ENCODE measurements at places on chromosomes 16 and 17. TPM values are rescaled to one million over a fixed set of nuclear protein-coding genes. Genes with fewer than 3 reads are reported as not detected.

Gene CAPNS2
- 0.60 TPM for total RNA-seq

Gene PARD6A
- 3.7 TPM for total RNA-seq

Gene BCL6B
- total RNA-seq = 2.8 TPM

Gene HBZ
- 0.41 TPM for total RNA-seq

Gene KRTAP2-1
- not detected for total RNA-seq

Gene CHST5
- total RNA-seq = 27.4 TPM

Gene CDRT4
- 4.8 TPM for total RNA-seq

Gene RAC3
- 3.4 TPM for total RNA-seq

Gene C17orf50
- total RNA-seq = not detected

Gene C17orf107
- total RNA-seq = 0.52 TPM

Gene NT5M
- 1.7 TPM for total RNA-seq

GRCh38 chr16:49486400-49486799 is 112.8 kb downstream of the C16orf78 start:
- DNase-seq = no peak

GRCh38 chr16:46857368-46857945 is 26.5 kb upstream of the C16orf87 start:
- peak; percentile 49 for DNase-seq

- DNase-seq = no peak
Measured at GRCh38 chr16:10076037-10076436, 106.2 kb downstream of the GRIN2A start.

DNA sequence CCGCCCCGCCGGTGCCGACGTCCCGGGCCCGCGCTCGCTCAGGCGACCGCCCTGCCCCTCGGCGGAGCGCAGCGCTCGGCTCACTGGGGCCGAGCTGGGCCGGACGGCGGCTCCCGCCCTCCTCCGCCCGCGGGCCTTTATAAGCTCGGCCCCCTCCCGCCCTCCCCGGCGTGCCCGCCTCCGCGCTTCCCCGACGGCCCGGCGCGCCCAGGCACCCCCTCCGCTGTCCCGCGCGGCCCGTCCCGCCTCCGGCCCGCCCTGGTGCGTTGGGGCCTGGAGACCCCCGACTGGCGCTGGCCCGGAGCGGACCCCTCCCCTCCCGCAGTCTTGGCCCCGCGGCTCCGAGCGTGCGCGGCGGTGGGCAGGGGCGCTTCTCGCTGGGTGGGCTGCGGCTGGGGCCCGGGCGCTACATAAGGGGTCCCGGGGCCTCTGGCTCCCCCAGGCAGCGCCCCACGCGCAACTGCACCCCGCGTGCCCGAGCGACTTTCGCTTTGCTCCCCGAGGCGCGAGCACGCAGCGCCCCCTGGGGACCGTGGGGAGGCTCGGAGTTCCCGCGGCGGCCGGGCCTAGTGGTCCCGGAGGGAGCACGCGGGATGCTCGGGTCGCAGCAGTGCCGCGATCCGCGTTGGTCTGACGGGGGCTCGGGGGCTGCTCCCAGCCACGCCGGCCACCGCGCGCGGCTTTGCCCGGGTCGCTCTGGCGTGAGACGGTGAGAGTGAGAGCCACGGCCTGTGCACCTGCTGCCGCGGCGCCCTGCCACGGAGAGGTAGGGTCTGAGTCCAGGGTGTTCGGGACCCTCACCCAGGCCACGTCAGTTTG is at the start of gene PIEZO1:
TSS of gene PIEZO1 (minus strand) at position 115 of the 819 bp plus-strand sequence. CDS start 256 bp downstream, outside the sequence.
- DNase-seq = peak; percentile 88

GRCh38 chr16:27929818-27930217 is 133.7 kb downstream of the GSG1L start:
- no peak for DNase-seq

DNA sequence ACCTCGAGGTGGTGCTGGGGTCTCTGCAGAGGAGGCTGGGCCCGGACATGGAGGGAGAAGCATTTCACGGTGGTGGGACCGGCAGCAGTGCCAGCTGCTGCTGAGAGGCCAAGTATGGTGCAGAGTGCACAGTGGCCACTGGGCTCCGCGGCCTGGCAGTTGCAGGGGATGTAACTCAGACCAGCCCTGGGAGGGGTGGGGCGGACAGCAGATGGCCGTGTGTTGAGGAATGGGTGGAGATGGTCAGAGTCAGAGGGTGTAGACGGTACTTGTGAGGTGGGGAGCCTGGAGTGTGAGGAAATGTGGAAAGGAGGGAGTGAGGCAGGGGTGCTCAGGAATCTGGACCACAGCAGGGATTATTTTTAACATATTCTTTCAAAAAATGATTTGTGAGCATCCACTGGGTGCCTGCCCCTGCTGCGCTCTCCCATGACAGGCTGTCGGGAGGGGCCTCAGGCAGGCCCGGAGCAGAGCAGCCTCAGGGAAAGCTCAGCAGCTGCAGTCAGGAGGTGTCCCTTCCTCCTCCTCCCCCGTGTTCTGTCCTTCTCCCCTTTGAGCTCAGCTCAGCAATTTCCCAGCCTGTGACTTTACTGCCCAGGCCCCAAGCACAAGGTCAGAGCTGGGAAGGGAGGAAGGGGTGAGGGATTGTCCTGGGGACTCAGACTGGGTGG is 113.1 kb downstream of the RAP1GAP2 start:
- DNase-seq = no peak

GRCh38 chr16:1557074-1557473 is 23.6 kb downstream of the TMEM204 start:
- DNase-seq = no peak

DNA sequence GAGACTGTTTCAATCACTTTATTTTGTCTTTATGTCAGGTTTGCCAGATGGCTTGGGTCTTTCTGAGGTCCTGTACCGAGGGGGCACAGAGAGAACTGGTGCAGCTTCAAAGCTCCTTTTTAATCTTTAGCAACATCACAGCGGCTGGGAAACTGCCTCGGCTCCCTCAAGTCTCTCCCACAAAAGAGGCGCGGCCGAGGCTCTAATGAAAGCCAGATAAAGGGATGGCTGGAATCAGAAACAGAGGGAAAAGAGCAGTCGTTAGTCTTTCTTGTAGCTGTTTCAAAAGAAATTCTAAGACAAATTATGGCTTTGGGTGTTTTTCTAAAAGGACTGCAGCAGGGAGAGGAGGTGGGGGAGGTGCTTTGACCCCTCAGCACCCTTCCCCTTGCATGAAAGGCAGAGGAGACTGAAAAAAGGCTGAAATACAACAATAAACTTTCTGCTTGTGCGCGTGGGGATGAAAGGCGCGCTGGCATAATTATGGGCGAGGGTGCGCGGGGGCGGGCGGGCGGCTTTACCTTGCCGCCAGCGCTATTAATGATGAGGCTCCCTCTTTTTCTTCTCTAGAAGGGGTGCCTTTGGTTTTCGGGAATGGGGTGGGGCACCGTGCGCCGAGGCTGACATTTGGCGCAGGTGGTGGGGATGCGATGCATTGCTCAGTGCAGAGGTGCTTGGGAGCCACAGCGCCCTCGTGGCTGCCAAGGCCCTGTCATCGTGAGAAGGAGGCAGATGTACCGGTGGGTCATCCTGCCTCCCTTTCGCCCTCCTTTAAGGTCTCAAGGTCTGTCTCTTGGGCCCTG is 22.3 kb upstream of the BRD7 start:
- DNase-seq = no peak

DNA sequence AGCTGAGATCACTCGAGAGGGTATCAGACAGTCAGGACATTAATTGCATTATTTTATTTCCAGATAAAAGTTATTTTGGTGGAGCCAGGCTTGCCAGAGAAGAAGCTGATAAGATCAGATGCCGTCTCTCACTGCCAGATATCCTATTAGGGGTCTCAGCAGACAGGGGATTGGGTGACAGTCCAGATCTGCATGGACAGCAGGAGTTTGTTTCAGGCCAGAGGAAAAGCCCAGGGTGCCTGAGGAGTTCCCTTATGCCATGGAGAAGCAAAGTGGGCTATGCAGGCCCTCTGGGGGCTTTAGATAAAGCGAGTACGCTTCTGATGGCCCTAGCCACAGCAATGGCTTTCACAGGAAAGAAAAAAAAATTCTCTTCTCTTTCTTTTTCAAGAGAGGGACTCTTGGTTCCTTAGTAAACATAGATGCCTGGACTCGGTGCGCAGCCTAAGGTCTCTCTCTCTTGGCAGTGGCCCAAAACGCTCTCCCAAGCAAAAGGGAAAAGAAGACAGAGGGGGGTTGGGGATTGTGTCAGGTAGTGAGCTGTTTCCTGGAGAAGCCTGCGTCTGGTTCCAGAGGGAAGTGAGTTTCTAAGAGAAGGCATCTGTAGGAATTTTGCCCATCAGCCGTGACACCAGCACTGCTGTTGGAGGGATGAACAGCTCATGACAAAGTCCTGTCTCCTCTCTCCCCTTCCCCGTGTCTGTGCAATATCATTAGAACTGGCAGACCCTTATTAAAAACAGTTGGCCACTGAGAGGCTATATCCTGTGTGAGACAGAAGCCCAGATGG is 166.3 kb upstream of the FOXF1 start:
- DNase-seq = no peak

DNA sequence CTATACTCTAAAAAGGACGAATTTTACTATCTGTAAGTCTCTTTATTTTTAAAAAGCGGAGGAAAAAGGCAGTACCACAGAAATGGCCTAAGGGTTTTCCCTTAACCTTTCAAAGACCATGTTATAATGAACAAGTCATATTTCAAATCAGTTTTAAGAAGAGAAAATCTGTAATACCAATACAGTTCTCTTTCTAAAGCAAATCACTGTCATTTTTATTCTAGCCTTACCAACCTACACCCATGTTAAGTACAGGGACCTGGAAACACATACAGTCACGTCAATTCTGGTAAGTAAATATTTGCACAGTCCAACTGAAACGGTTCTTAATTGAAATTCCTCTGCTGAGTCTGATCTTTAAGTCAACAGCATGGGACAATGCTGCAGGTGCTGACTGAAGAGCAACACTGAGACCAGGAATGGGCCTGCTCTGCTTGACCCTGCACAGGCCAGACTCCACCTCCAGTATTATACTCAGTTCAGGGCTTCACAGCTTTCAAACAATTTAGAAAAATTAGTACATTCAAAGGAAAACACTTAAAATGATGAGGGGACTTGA is 20.2 kb downstream of the MBTPS1 start:
- no peak for DNase-seq

DNA sequence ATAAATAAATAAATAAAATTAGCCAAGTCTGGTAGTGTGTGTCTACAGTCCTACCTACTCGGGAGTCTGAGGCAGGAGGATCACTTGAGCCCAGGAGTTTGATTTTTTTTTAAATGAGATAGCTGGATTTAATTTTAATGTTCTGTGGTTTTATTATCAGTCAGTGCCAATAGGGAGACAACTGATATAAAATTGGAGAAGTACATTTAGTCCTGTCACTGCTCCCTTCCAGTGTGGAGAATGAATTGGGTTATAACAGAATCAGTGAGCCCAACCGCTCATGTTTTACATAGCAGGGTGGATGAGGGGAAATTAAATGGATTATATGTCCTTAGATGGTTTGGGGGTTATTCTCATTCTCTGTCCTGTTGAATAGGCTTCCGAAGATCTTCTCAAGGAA is 6.2 kb downstream of the NME1 start:
- DNase-seq = no peak

DNA sequence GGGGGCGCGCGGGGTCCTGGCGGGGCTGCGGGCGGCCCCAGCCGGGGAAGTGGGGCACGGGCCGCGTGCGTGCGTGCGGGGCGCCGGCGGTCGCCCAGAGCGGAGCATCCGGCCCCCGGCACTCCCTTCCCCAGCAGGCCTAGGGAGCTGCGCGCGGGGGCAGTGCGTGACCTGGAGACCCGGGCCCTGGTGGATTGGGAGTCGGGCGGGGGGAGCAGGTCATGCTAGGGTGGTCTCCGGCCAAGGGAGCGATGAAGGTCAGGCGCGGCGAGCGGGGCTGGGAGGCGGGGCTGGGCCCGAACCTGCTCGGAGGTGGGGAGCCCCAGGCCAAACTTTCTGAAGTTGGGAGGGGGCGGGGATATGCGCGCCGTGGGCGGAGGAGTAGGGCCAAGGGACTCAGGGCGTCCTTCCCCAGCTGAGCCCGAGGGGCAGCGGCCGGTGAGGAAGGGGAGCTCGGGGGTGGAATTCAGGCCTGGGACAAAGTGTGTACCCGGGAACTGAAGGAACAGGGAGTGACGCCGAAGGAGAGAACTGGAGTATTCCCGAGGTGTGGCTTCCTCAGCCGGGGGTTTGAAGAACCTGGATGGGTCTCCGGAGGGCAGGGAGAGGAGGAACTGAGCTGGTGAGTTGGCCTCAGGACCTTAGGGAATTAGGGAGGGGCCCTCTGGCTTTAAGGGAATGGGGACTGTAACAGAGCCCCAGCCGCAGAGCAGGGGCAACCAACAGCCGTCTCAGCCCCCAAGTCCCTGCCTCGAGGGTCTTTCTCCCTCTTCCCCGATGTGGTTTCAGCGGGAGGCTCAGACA is 589 bp downstream of the XYLT2 start:
- DNase-seq = peak; percentile 81

- DNase-seq = peak; percentile 34
Measured at GRCh38 chr17:47969930-47970724, 786 bp upstream of the CDK5RAP3 start.

- no peak for DNase-seq
Measured at GRCh38 chr16:86775511-86775921, 197.2 kb downstream of the FOXL1 start.

GRCh38 chr16:85370543-85370880 is 242.6 kb upstream of the GSE1 start:
- no peak for DNase-seq

GRCh38 chr17:6503641-6504195 is 52.6 kb downstream of the PITPNM3 start:
- DNase-seq = no peak

- DNase-seq = peak; percentile 78
Measured at GRCh38 chr16:57815987-57816745, 13.9 kb upstream of the KIFC3 start.

DNA sequence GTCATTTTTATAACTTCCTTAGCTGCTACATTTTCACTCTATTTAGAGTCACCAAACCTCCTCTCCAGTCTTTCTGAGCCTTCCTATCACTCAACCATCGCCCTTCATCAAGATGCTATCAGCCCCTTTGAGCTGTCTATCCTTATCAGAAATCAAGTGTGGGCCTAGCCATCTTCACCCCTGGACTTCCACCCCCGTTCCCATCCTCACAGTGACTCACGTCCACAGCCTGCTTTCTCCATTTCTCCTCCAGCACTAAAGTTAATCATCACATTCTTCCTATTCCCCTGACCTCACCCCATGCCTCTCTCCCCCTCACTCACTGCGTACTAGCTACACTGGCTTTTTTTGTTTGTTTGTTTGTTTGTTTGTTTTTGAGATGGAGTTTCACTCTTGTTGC is 2.4 kb upstream of the TEKT3 start:
- DNase-seq = no peak

DNA sequence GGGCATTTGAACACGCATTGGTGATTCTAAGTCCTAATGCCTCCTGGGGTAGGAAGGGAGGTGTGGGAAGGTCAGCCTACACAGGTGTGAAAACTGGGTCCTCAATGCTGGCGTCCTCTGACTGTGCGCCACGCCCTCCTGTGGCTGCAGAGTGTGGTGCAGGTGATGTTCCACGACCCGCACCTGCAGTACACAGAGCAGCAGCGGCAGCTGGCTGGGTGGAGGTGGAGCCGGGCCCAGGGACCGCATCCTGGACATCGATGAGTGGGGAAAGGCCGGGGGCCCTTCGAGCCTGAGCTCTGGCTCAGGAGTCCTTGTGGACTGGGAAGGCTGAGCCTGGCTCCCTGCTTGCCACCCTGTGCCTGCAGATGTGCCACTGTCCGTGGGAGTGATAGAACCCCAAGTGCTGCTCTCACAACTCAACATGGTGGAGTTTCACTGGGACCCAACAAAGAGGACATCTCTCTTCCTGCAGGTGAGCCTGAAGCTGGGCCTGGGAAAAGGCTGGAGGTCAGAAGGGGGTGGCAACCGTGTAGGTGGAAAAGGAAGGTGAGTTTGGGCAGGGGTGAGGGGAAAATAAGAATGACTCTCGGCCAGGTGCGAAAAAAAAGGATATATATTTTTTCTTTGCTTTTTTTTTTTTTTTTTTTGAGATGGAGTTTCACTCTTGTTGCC is 14.0 kb upstream of the STAC2 start:
- peak; percentile 72 for DNase-seq

Measured in mucosa of descending colon (tissue), 3 donors.